ENCODE measurements at places on chromosomes 13 and 19.

DNA sequence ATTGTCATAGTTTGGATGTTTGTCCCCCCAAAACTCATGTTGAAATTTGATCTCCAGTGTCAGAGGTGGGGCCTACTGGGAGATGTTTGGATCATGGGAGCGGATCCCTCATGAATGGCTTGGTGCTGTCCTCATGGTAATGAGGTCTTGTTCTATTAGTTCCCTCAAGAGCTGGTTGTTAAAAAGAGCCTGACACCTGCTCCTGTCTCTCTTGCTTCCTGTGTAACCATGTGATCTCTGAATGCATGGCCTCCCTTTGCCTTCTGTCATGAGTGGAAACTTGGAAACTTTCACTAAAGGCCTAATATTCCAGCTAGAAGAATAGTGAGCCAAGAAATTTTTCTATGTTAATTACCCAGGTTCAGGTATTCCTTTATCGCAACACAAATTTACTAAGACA is 311.4 kb upstream of the ATXN8OS start:
- DNase-seq = no peak

DNA sequence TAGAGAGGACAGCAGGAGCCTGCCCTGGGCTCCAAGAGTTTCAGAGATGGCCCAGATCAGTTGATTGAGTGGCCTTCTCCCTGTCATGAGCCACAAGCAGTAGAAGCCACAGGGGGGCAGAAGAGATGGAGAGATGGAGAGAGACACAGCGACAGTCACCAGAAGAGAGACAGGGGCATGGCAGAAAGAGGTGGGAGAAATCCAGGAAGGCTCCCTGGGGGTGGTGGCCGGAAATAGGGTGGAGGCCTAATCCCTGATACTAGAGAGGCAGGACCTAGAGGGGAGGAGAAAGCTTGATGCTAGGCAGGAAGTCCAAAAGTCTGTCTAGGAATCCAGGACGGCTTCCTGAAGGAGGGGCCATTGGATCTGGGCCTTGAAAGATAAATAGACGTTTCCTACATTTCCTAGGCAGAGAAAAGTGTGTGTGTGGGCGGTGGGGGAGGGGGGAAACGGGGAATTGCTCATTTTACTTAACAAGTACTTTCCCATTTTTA is 9.6 kb upstream of the TPM4 start:
- DNase-seq = no peak

DNA sequence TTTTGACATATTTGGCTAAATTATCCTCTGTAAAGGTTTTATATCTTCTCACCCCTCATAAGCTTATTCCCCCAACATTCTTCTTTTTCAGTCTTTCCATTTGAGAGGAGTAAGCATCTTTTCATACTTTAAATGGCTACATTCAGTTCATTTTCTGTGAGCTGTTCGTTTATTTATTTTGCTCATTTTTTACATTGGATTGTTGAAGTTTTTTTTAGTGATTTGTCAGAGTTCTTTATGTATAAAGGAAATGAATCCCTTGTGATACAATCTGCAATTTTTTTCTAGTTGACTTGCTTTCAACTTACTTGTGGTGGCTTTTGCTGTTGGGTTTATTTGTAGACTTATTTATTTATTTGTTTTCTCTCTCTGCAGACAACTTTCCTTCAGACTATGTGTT is 250.3 kb downstream of the DLEU7 start:
- no peak for DNase-seq

- DNase-seq = no peak
Measured at GRCh38 chr13:79909644-79910043, 428.7 kb downstream of the NDFIP2 start.

DNA sequence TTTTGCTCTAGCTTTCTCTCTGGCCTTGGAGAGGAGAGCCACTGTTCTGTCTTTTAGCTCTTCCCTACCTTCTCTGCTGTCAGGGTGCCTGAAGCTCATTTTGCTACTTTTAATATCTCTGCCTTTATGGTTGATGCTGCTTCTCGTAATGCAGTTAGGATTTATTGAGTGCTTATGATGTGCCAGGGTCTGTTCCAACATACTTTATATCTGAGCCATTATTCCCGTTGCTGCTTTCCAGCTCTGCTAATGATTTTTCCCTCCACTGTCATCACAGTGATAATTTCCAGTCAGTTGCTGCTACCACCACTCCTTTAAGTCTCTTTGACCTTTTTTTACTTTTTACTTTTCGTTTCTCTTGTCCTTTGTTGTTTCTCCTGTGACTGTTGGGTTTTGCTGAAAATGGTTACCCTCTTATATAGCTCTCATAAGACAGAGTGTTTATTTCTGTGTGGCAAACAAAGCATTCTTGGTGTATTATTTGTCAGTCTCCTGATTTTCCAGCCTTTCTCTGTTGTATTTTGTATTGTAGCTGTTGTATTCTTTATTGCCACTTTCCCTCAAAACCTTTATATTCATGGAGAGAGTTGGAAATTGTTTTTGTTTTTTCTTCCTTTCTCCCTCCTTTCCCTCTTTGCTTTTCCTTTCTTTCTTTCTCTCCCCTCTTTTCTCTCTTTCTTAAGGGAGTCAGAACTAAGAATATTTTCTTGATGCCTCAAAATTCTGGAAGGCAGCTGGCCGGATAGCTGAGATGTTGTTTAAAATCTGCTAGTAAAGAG is 37.4 kb downstream of the COG6 start:
- no peak for DNase-seq

DNA sequence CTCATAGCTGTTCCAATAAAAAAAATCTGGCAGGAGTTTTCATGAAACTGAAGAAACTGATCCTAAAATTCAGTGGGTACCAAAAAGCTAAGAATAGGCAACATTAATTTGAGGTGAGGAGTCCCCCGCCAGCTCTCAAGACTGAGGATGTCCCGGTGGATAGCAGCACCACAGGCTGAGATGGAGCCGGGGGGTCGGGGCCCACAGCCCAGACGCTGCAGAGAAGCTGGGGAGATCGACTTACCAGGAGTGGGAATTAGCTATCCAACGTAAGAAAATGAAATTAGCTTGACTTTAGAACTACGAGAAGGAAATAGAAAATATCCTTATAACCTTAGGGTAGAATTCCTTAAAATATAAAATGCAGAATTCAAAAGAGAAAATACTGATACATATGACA is 23.2 kb upstream of the DCUN1D2 start:
- no peak for DNase-seq

- peak; percentile 48 for DNase-seq
Measured at GRCh38 chr19:5804516-5805461, at the start of gene NRTN. Gene NRTN (plus strand): TSS chr19:5805067. CDS start chr19:5824166, 19,099 bp downstream.

DNA sequence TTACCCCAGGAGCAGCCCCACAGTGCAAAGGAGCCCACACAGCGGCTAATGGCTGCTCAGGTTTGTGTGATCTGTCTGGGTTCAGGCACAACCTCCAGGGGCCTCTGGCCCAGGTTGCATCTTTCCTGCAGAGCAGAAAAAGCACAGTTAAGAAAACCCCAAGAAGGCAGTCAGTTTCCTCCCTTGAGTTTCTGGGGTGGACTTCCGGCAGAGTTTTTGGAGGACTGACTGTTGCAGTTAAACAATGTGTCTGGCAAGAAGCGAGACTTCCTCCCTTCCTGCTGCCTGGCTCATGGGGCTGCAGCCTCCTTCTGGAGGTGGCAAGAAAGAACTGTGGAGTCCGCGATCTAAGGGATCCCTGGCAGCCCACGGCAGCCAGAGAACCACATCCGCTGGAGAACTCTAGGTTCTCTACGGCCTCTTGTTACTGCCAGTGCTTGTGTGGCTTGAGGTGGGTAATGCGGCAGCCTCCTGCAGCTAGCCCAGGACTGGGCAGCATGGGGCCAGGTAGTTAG is 114.4 kb downstream of the ZDHHC20 start:
- no peak for DNase-seq

- no peak for DNase-seq
Measured at GRCh38 chr13:81223778-81224177, 882.9 kb upstream of the SPRY2 start.

DNA sequence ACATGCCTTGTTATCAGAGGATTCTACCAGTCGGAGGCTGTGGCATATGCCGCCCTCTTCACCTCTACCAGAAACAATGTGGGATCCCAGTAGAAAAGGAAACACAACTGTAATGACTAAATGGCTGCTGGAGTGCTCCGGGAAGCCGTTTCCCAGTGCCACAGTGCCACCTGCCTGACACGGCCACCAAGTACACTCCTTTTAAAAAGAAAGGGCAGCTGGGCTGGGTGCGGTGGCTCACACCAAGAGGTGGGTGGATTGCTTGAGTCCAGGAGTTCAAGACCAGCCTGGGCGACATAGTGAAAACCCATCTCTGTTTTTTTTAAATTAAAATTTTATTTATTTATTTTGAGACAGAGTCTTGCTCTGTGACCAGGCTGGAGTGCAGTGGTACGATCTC is 67.3 kb downstream of the TRPM4 start:
- peak; percentile 76 for DNase-seq

DNA sequence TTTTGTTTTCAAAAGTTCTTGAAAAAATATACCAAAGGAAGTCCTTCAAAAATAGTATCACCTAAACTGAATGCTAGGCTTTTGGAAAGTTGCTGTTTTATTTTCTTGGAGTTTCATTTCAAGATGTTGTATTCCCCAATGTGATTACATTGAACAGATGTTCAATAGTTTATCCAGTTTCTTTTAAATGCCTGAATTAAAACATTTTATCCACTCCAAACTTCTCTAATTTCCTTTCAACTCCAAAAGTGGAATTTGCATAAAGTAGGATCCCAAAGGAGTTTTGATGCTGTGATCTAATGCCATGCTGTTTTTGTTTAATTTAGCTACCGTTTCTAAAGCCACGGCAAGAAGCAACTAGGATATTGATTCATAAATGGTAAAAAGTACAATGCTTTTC is 892.5 kb upstream of the SLC10A2 start:
- no peak for DNase-seq

DNA sequence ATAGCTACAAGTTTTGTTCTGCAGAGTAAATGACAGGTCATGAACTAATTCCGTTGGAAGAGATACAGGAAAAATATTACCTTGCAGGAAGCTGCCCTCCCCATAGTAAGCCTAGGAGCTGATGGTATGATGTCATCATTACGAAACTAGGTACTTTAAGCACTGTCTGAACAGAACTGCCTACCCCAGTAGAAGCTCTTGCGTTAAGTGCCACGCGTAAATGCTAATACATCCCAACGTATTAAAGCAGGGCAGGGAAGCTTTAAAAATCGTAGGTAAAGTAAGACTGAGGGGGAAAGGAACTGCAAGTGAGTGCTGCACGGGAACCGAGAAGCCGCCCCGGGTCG is 572 bp downstream of the UGGT2 start:
- DNase-seq = no peak

DNA sequence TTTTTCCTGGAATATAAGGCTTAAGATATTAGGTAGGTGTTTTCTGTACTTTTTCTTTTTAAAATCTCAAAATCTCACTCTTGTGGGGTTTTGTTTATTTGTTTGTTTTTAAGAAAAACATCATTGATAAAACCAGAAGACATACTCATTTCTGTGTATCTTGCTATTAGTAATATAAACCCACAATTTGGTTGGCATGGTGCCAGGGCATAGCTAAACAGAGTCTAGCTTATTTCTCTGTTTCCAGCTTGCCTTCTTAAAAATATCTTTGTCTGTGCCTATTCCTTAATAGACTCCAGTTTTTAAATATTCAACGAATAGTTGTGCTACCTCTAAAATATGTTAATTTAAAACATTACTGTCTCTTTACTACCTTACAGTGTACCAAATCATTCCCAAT is 1121.9 kb upstream of the PCDH20 start:
- no peak for DNase-seq

GRCh38 chr19:46299004-46299509 is 2.2 kb downstream of the HIF3A start:
- no peak for DNase-seq

DNA sequence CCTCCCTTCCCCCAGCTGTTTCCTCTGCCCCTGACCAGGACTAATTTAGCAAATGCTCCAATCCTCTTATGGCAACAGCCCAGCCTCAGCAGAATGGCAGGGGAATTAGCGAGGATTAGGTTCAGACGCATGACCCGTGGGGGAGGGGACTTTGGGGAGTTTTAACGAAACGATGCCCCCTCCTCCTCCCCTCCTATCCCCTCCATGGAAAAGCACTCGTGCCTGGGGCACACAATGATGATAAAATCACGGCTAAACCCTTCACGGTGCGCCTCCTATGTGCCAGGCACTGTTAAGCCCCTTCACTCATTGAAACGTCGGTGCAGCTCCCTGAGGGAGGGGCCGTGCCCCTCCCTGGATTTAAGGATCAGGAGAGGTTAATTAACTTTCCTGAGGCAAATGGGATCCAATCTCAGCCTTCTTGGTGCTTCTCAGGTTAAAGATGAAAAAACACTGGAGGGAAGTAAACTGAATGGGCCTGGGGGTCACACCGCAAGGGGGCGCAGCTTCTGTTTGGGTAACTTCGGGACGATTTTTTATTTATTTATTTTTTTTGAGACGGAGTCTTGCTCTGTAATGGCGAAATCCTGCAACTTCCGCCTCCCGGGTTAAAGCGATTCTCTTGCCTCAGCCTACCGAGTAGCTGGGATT is 10.1 kb upstream of the TPRX2 start:
- DNase-seq = peak; percentile 75

DNA sequence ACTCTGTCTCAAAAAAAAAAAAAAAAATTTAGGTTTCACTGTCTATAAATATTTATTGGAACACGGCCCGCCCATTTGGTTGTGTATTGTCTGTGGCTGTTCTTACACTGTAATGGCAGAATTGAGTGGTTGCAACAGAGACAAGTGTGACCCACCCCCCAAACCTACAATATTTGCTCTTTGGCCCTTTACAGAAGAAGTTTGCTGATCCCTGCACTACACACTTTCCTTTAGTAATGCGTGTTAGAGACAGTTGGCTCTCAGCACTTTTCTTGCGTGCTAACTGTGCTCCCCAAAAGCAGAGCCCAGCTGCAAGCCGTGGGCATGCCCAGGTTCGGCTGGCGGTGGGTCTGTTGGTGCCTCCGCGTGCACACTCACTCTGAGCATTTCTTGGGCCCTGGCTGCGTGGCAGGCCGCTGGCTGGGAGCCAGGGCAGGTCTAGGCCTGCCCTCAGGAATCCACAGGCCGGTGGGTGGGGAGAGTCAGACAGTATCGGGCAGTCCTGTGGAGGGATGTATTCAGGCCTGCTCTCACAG is 72.6 kb downstream of the SIPA1L3 start:
- DNase-seq = no peak

- peak; percentile 75 for DNase-seq
Measured at GRCh38 chr19:50046649-50047503, 21.1 kb downstream of the ZNF473 start.

DNA sequence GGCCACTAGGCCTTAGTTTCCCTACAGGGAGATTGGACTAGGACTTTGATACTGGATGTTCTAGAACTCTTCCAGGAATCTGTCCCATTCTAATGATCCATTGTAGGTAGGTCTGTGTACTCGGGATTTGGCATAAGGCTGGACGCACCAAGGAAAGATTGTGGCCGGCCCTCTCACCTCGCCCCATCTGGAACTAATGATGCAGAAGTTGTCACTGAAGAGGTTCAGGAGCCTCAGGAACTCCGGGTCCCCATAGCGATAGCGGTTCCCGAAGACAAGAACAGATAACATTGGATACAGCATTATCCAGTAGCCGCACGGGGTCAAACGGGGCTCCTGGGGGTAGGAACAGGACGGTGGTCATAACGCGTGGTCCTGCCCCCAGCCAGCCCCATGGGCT is 11.2 kb downstream of the EGLN2 start:
- DNase-seq = no peak

DNA sequence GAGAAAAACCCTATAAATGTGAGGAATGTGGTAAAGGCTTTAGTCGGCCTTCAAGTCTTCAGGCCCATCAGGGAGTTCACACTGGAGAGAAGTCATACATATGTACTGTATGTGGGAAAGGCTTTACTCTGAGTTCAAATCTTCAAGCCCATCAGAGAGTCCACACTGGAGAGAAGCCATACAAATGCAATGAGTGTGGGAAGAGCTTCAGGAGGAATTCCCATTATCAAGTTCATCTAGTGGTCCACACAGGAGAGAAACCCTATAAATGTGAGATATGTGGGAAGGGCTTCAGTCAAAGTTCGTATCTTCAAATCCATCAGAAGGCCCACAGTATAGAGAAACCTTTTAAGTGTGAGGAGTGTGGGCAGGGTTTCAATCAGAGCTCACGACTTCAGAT is 11.7 kb downstream of the ZNF226 start:
- no peak for DNase-seq
